ENCODE measurements at places on chromosomes 1 and 21. TPM values are rescaled to one million over a fixed set of nuclear protein-coding genes. Genes with fewer than 3 reads are reported as not detected.

- no peak overlapping the region for H3K27ac ChIP-seq
- H3K4me3 ChIP-seq = no peak overlapping the region
- DNase-seq = no peak
- H3K27me3 ChIP-seq = no peaks in the 10 kb centered on the region
- no peaks in the 10 kb centered on the region for H3K36me3 ChIP-seq
Observed at GRCh38 chr21:33492571-33492970, 1.1 kb upstream of the DNAJC28 start.

GRCh38 chr21:42012344-42012743 lies 2.2 kb upstream of the ZBTB21 start:
- no peak overlapping the region for H3K4me3 ChIP-seq
- H3K27me3 ChIP-seq = no peaks in the 10 kb centered on the region
- H3K27ac ChIP-seq = no peak overlapping the region
- peaks cover 8% of the 10 kb centered on the region for H3K36me3 ChIP-seq
- DNase-seq = no peak

DNA sequence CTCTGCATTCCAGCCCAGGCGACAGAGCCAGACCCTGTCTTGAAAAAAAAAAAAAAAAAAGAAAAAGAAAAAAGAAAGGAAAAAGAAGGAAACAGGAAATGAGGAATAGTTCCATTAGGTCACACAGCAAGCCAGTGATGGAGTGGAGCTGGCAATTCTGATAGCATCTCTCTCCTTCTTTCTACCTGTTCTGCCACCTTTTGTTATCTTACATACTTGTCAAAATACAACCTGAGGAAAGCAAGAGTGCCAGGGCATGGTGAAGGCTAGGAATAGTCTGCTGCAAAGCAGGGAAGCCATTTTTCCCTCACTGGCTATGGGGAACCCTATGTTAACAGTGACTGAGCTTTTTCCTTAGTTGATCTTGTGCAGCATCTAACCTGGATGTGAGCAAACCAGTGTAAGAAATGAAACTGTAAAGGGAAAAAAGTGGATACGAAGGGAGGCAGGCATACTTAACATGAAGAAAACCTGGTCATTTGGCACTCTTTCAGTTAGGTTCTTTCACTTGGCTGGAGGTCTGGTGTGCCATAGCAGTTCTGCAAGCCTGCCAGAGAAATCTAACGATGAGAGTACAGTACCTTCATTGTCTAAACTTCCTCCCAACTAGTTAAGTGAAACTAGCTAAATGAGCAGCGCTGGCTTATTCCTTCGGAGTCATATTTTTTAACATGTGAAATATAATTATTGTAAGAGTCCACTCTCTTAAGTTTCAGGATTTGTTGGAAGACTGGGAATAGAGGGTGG lies 17.9 kb upstream of the THEM5 start:
- H3K36me3 ChIP-seq = no peaks in the 10 kb centered on the region

DNA sequence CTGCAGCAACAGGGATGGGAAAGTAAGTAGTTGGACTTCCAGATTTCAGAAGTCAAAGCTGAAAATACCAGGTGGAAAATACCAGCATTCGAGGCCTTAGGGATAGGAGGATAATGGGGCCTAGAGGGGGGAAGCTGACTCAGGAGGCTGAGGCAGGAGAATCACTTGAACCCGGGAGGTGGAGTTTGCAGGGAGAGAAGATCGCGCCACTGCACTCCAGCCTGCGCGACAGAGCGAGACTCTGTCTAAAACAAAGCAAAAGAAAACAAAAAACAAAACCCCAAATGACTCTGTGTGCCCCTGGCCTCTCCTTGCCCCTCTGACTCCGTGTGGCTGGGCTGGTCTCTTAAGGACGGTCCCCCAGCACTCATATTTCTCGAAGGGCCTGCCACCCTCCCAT lies 3.4 kb downstream of the SH2D2A start:
- H3K36me3 ChIP-seq = no peaks in the 10 kb centered on the region
- H3K27me3 ChIP-seq = no peaks in the 10 kb centered on the region
- H3K27ac ChIP-seq = peak overlapping the region; percentile 51
- peak overlapping the region; percentile 48 for H3K4me3 ChIP-seq
- no peak for DNase-seq

DNA sequence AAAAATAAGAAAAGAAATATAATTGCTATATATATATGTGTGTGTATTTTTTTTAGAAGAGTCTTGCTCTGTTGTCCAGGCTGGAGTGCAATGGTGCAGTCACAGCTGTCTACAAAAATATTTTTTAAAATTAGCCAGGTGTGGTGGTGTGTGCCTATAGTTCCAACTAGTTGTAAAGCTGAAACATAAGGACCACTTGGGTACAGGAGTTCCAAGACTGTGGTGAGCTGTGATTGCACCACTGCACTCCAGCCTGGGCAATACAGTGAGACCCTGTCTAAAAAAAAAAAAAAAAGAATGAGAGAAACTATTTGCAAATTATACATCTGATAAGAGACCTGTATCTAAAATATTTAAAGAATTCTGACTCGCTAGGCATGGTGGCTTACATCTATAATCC lies 42.0 kb downstream of the BMP8A start:
- no peak overlapping the region for H3K4me3 ChIP-seq
- H3K36me3 ChIP-seq = peaks cover 2% of the 10 kb centered on the region
- H3K27me3 ChIP-seq = no peaks in the 10 kb centered on the region
- no peak overlapping the region for H3K27ac ChIP-seq
- no peak for DNase-seq

GRCh38 chr1:167943541-167943940 lies 6.7 kb upstream of the MPC2 start:
- no peak overlapping the region for H3K4me3 ChIP-seq
- H3K4me1 ChIP-seq = peaks cover 1% of the 10 kb centered on the region
- H3K27ac ChIP-seq = no peak overlapping the region
- H3K27me3 ChIP-seq = no peaks in the 10 kb centered on the region
- DNase-seq = no peak

- no peaks in the 10 kb centered on the region for H3K27me3 ChIP-seq
- no peak overlapping the region for H3K4me3 ChIP-seq
- DNase-seq = no peak
- peaks cover 16% of the 10 kb centered on the region for H3K36me3 ChIP-seq
- no peak overlapping the region for H3K27ac ChIP-seq
Observed at GRCh38 chr1:225919906-225920305, 4.1 kb downstream of the PYCR2 start.

- 0 out of 2 replicates have a peak, but pooled peaks cover 3% of the 10 kb centered on the region for H3K36me3 ChIP-seq
- DNase-seq = no peak
- no peaks in the 10 kb centered on the region for H3K27me3 ChIP-seq
- peaks cover 14% of the 10 kb centered on the region for H3K4me1 ChIP-seq
Observed at GRCh38 chr1:21254335-21254951, 35.8 kb downstream of the ECE1 start.

DNA sequence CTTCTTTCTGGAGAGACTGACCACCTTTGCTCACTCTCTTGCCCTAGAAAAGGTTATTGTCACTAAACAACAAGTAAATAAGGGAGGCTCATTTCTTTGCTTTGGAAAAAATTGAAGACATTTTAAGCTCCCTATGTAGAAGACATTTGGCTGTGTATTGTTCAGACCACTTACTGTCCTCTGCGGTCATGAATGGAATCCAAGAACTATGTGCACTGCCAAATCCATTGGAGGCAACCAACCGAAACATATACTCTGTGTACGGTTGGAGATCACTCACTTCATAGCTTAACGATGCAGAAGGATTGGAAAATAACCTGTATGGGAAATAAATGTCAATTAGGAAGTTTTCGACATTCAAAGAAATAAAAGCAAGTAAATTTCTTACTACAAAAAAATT lies 332.8 kb downstream of the KCTD3 start:
- peaks cover 12% of the 10 kb centered on the region for H3K27me3 ChIP-seq
- no peaks in the 10 kb centered on the region for H3K4me1 ChIP-seq
- H3K4me3 ChIP-seq = no peak overlapping the region
- no peaks in the 10 kb centered on the region for H3K36me3 ChIP-seq

GRCh38 chr1:116671072-116671760 lies 3.7 kb upstream of the IGSF3 start:
- H3K4me1 ChIP-seq = peaks cover 21% of the 10 kb centered on the region
- no peaks in the 10 kb centered on the region for H3K36me3 ChIP-seq

- no peak overlapping the region for H3K27ac ChIP-seq
- H3K4me1 ChIP-seq = no peaks in the 10 kb centered on the region
- no peak for DNase-seq
- H3K27me3 ChIP-seq = no peaks in the 10 kb centered on the region
Observed at GRCh38 chr1:89169166-89169565, 6.6 kb downstream of the GBP7 start.

- no peak overlapping the region for H3K4me3 ChIP-seq
- H3K27ac ChIP-seq = no peak overlapping the region
- no peaks in the 10 kb centered on the region for H3K36me3 ChIP-seq
Observed at GRCh38 chr1:107105914-107106313, 34.9 kb upstream of the NTNG1 start.

GRCh38 chr1:167312871-167313270 lies 92.2 kb downstream of the POU2F1 start:
- H3K36me3 ChIP-seq = no peaks in the 10 kb centered on the region
- H3K27me3 ChIP-seq = no peaks in the 10 kb centered on the region
- no peak overlapping the region for H3K4me3 ChIP-seq
- no peak overlapping the region for H3K27ac ChIP-seq
- H3K4me1 ChIP-seq = no peaks in the 10 kb centered on the region
- DNase-seq = no peak

HES3 gene
- not detected for total RNA-seq

DNA sequence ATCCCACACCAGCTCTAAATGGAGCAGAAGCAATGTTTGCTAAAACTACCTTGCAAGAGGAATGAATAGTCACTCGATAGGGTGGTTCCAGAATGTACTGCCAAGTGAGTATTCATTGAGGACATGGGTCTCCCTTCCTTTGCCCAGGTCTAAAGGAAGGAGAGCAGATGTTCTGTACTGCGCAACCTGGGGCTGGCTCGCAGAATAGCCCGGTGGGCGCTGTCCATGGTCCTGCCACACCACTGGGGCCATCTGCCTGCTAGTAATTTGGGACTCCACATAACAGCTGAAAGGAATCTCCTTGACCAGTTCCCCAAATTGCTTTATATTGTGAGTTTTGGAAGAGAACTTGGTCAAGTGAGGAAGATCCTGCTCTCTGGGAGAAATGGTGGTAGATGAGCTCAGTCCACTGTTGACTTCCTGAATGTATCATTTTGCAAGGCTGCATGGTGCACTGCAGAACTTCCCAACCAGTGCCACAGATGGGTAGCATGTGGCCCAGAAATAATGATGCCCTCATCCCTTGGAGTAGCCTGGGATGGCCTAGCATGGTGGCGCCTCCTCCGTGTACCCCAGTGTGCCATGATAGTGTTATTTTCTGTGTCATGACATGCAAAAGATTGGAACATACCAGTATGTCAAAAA lies 5.7 kb downstream of the SLC6A17 start:
- no peak overlapping the region for H3K27ac ChIP-seq
- H3K36me3 ChIP-seq = no peaks in the 10 kb centered on the region
- H3K27me3 ChIP-seq = no peaks in the 10 kb centered on the region
- DNase-seq = no peak

GRCh38 chr1:154913273-154913672 lies 23.2 kb downstream of the PMVK start:
- H3K4me1 ChIP-seq = no peaks in the 10 kb centered on the region
- no peak for DNase-seq
- no peak overlapping the region for H3K4me3 ChIP-seq
- no peaks in the 10 kb centered on the region for H3K36me3 ChIP-seq
- no peak overlapping the region for H3K27ac ChIP-seq
- H3K27me3 ChIP-seq = no peaks in the 10 kb centered on the region

DNA sequence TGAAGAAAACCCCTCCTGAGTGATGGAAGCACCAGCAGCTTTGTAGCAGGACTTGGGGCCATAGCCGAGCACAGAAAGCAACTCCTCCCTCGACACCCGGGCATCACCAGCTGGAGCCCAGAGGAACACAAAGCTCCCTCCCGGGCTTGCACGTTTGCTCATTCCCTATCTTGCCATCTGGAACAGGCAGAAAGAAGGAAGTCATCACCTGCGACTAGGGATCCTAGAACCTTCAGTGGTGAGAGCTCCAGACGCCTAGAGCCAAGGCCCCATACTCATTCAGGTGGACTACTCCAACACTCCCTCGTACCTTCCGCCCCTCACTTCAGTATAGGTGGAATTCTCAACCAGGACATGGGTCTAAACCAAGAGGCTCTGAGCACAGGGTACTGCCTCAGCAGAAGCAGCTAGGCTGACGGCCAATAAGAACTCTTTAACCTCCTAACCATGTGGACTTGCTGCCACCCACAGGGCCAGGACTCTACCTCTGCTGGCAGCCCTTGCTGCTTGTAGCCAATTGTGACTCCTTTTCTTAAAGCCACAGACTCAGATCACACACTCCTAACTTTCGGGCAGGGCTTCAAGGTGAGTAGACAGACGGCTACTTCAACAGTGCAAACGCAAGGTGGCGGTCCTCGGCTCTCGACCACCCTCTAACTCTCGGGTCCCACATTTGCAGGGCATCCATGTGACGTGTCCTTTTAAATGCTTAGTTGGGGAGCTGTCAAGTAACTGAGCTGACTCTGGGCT lies 65.4 kb downstream of the NPHP4 start:
- H3K36me3 ChIP-seq = no peaks in the 10 kb centered on the region
- H3K4me3 ChIP-seq = no peak overlapping the region
- no peaks in the 10 kb centered on the region for H3K4me1 ChIP-seq
- H3K27ac ChIP-seq = no peak overlapping the region
- no peak for DNase-seq

- no peak overlapping the region for H3K4me3 ChIP-seq
- H3K4me1 ChIP-seq = peaks cover 9% of the 10 kb centered on the region
- H3K27me3 ChIP-seq = no peaks in the 10 kb centered on the region
- DNase-seq = no peak
- no peaks in the 10 kb centered on the region for H3K36me3 ChIP-seq
- H3K27ac ChIP-seq = no peak overlapping the region
Observed at GRCh38 chr21:38990424-38990794, 184.7 kb downstream of the ETS2 start.

DNA sequence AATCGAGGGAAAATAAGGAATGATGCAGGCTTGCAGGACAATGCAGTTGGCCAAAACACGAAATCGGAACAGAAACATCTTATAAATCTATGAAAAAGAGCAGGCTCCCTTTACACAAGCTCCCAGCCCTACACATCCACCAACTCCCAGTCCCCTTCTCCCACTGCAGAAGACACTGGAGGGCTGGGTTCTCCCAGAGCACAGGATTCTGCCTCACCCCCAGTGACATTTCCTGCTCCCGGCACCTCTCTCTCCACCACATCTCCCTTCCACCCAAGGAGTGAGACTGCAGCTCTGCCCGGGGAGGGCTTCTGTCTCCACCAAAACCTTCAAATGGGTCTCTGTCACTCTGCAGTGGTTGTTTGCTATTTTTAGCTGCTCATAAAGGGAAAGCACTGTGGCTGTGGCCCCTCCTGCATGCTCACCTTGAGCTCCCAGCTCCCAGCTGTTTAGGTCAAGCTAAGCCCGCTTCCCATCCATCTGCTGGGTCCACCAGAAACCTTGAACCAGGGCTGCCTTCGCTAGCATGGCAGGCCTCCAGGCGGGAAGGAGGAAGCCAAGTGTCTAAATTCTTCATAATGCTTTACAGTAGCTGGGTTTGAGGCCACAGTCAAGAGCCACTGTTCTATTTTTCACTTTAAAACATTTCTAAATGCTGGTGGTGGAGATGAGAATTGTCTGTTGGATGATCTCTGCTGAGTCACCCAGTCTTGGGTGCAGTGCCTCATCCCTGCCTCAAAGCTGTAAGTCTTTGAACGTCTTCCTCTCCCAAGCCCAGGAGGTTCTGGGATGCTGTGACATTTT lies 3.3 kb upstream of the C2CD2 start:
- DNase-seq = no peak
- H3K27me3 ChIP-seq = no peaks in the 10 kb centered on the region
- no peak overlapping the region for H3K4me3 ChIP-seq
- peaks cover 31% of the 10 kb centered on the region for H3K4me1 ChIP-seq

Measured in HCT116 (cell line).